ENCODE measurements at places on chromosomes 11 and 22.

- no peak for DNase-seq
Observed at GRCh38 chr11:65410936-65411680, 11.5 kb upstream of the NEAT1 start.

DNA sequence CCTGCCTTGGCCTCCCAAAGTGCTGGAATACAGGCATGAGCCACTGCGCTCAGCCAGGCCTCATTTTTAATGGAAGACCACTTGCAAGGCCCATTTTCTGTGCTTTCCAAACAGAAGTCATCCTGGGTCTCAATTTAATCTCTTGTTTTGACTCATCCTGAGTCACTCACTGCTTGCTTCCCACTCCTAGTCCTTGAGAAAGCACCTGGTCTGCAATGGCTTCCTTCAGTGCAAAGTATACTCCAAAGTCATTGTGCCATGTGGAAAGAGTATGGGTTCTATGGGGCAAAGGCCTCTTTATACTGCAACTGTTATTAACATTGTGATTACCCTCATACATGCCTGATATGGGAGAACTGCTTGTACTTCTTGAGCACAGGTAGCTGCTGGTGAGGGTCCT is 18.3 kb upstream of the SLC5A1 start:
- no peak for DNase-seq

- peak; percentile 87 for DNase-seq
Observed at GRCh38 chr11:102317099-102317767, at the start of gene BIRC3. TSS of gene BIRC3 (plus strand) at chr11:102317484. CDS start at chr11:102324510, 7,026 bp downstream.

DNA sequence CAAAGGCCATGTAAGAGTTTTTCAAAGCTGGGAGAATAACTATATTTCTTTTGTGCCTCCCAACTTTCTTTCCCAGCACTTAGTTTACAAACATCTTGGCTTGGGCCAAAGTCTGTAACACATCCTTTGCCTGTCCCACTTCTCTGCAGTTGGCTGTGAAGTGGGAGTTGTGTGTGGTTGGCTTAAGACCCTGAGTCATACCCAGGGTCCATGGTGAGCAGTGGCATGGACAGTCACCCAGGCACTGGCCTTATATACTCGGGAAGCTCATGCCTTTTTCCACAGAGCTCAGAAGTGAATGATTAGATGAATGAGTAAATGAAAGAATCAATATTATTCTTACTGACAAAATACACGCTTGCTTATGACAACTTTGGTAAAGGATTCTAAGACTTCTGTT is 231.4 kb downstream of the BLID start:
- DNase-seq, result no peak

DNA sequence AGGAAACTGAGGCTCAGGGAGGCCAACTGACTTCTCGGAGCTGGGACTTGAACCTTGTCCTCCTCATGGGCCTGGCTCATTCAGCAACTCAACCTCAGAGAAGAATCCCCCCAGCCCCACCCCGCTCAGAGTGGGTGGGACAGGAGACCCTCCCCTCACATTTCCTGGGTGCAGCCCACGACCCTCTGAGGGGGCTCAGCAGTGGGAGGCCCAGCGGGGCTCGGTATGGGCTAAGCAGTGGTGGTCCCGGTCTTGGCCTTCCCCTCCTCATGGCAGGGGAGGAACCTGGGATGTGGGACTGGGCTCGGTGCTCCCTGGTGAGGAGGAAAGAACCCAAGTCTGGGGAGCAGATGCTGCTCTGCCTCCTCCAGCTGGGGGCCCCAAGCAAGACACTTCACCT is 14.2 kb upstream of the CABP7 start:
- no peak for DNase-seq

Measured in umbilical cord (tissue), 2 donors.